ENCODE measurements at places on chromosomes 3 and 15. TPM values are rescaled to one million over a fixed set of nuclear protein-coding genes. Genes with fewer than 3 reads are reported as not detected.

The PAK6 gene
- polyA plus RNA-seq: 6.1 TPM

The CDHR4 gene
- polyA plus RNA-seq: 0.15 TPM

The TRIM71 gene
- 8.5 TPM for polyA plus RNA-seq

The FEZF2 gene
- not detected for polyA plus RNA-seq

The MKRN2OS gene
- 2.8 TPM for polyA plus RNA-seq

The PPP1R14D gene
- polyA plus RNA-seq: 0.27 TPM

The GPR15 gene
- not detected for polyA plus RNA-seq

The HCLS1 gene
- 4.9 TPM for polyA plus RNA-seq

The MCF2L2 gene
- 0.62 TPM for polyA plus RNA-seq

The C3orf22 gene
- 0.09 TPM for polyA plus RNA-seq

The TGM5 gene
- not detected for polyA plus RNA-seq

The SCN11A gene
- polyA plus RNA-seq: 1.0 TPM

The RASSF1 gene
- 22.1 TPM for polyA plus RNA-seq

The ZPLD1 gene
- 0.46 TPM for polyA plus RNA-seq

The OXNAD1 gene
- 15.6 TPM for polyA plus RNA-seq

The GABRB3 gene
- polyA plus RNA-seq: 7.0 TPM

The MESP2 gene
- 0.44 TPM for polyA plus RNA-seq

The DNAH12 gene
- polyA plus RNA-seq: 1.7 TPM

The CLEC3B gene
- polyA plus RNA-seq: 14.6 TPM

The FGF12 gene
- polyA plus RNA-seq: 7.3 TPM

The NAA50 gene
- polyA plus RNA-seq: 141 TPM

The DUOXA2 gene
- polyA plus RNA-seq: not detected

The DAZL gene
- not detected for polyA plus RNA-seq

The FETUB gene
- 0.31 TPM for polyA plus RNA-seq

All from renal cortex interstitium (tissue), 15 donors.